ENCODE measurements at places on chromosomes 12 and 14.

GRCh38 chr12:92736605-92737004 lies 33.8 kb downstream of the PLEKHG7 start:
- DNase-seq = no peak

DNA sequence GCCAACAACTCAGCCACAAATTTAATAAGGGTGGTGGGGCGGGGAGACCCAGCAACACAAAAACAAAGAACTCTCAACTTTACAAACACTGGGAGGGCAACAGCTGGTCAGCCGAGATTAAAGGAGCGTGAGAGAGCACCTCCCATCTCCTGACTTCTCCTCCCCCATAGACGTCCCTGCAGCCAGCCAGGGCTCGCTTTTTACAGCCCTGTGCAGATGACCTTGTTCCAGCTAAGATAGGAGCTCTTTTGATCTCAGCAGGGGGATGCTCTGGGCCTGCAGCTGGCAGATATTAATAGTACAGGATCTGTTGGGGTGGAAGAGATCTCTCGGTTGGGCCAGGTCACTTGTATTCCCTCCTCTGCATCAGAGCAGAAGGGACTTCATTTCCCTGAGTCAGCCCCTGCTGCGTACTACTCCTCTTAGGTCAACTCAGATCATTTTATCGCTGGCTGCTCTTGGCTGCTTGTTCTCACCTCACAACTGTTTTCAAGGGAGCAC lies 475.8 kb downstream of the RAD51B start:
- no peak for DNase-seq

GRCh38 chr12:24175284-24175683 lies 225.8 kb upstream of the SOX5 start:
- no peak for DNase-seq

DNA sequence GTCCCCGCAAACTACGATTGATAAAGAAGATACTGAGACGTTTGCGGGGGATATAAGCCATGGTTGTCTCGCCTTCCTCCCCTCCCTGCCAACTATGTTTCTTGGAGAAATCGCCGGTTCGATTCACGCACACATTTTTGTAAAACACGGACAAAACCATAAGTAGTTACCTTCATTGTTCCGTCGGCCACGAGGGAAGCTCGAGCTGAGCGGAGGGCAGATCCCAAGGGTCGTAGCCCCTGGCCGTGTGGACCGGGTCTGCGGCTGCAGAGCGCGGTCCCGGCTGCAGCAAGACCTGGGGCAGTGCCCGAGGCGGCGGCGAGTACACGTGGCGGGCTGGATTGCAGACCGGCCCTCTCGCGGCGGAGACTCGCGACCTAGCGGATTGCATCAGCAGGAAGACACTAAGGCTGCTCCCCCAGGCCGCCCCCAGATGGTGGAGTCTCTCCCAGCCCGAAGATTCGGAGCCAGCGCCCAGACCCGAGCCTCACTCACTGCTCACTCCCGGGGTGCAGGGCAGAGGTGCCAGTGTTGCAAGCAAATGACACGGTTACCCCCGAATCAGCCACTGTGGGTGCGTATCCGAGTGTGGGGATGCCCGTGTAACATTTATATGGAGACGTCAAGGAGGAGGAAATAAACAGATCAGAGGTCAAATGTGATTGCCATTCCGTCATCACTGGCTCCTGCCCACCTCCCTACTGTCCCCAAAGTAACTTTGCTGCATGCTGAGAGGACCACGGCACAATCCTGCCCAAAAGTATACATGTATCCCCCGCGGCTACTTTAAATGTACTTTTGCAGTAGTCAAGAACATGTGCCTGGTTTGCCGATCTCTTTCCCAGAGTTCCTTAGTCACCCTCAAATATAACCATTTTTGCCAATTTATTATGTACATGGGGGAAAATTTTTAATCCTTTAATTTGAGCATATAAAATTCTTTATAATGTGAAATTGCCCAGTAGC lies at the start of gene BCAT1:
Gene BCAT1, minus strand, starts transcription at position 345 of the 966 bp plus-strand sequence. Its CDS starts 169 bp downstream, at position 176.
- DNase-seq = peak; percentile 71

- peak; percentile 32 for DNase-seq
These were observed 32.0 kb upstream of the SEL1L start for GRCh38 chr14:81565441-81566290.

DNA sequence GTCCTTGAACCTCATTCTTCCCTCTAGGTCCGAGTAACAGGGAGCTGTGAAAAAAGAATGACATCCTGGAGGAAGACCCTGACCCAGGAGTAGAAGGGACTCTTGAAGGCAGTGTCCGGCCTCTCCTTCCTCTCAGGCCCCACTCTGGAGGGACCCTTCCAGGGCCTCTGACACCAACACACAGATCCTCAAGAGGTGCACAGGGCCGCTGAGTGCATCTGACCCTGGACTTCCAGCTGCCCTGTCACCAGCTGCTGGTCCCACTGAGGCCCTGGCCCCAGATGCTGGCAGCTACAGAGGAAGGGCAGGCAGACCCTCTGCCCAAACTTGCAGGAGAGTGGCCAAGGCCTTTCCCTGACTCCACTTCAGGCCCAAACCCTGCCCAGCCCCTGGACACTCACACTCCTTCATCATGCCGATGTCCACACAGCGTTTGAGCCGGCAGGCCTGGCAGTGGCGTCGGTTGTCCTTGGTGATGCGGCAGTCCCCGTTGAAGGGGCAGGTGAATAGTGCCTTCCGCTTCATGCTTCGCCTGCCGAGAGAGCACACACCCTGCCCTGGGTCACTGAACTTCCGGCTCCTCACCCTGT lies 40.1 kb downstream of the VDR start:
- DNase-seq = no peak

DNA sequence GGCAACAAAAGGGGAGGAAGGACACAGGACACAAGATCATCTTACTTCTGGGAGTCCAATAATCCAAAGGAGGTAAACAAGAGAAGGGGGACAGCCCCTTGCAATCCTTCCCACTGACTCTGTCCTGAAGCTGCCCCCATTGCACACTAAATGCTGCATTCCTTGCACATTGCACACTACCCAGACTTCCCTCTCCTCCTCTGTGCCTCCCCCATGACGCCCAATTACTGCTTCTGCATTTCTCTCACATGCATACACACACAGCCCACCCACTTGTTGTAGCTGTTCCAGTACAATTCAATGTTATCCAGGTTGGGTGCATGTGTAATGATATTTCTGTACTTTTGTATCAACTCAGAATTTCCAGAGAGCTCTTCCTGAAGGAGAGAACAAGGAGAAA lies 5.5 kb downstream of the NDRG2 start:
- no peak for DNase-seq

GRCh38 chr14:26286913-26287205 lies 311.0 kb downstream of the NOVA1 start:
- no peak for DNase-seq

GRCh38 chr12:49052451-49053208 lies 8.0 kb downstream of the KMT2D start:
- DNase-seq = no peak

DNA sequence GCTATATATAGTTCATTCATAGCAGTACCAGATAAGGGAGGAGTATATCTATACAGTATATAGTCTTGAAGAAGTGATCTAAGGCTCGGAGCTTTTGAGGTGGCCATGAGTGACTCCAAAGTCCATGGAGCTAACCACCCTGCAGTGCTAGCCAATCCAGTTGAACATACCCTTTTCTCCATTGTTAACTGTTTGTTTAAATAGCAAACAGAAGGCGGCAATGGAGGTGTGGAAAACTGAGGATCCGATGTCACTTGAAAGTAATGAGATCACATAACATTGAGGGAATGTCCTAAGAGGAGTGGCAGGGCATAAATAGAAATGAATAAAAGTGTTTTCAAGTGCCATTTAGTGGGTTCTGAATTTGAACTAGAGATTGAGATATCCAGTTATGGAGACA lies 12.4 kb upstream of the SNAPC1 start:
- peak; percentile 65 for DNase-seq

GRCh38 chr12:69150796-69151127 lies 88.6 kb upstream of the CPSF6 start:
- DNase-seq = no peak

DNA sequence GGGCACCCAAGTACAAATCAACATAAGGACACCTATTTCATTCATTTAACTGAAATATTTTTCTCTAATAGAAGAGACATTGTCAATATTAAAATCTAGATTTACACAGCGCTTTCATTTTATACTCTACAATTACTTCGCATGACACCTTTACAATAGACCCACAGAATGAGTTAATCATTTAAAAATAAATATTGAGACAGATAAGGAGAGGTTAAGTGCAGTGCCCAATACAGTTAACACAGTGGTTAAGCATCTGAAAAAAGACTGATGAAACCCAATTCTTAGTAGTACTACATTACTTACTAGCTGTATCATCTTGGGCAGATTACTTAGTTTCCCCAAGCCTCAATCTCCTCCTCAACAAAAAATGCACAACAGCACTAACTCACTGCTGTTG lies 116.2 kb downstream of the DENND5B start:
- no peak for DNase-seq

DNA sequence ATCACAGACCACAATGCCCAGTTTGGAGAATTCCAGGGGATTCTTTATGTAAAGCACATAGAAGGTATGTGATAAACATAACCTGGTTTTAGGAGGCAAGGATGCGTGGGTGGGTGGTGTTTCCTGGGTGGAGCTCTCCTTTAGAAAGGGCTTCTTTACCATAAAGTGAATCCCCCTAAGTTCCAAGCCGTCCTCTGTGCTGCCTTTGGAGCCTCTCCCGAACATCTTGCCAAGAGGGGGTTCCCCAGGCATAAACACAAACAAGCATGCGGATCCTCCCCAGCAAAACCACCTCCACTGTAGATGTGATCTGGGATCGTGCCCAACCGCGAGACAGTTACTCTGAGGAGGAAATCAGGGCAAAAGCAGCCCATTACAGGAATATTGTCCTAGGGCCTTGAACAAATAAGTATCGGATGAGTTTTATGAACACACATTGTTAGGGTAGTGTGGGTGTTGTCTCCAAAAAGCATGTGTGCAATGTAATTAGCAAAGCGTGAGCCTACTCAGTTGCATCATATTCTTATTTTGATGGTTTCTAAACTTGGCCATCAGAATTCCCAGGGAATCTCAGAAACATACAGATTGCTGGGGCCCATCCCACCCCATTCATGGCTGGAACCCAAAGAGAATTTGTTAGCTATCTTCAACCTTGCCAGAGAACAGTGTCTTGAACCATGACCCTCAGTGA lies 48.8 kb upstream of the CORO1C start:
- DNase-seq = no peak

GRCh38 chr12:93921521-93921920 lies 226.9 kb upstream of the PLXNC1 start:
- DNase-seq = no peak

- DNase-seq = no peak
These were observed 301.5 kb upstream of the ATP2B1 start for GRCh38 chr12:90010089-90010488.

DNA sequence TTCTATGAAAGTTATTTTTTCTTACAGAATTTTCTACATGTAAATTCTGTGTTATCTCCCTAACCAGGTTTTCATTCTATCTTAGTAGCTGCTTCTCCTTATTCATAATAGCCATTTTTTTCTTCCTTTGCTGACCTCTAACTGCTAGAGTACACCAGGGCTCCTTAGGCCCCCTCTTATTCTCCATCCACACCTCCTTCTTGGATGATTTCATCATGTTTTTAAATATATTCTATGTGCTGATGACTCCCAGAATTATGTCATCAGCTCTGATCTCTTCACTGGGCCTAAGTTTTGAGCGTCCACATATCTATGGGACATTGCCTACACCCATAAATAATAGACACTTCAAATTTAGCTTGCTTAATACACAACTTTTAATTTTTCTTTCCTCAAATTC lies 721.5 kb downstream of the SLC16A7 start:
- DNase-seq = no peak

DNA sequence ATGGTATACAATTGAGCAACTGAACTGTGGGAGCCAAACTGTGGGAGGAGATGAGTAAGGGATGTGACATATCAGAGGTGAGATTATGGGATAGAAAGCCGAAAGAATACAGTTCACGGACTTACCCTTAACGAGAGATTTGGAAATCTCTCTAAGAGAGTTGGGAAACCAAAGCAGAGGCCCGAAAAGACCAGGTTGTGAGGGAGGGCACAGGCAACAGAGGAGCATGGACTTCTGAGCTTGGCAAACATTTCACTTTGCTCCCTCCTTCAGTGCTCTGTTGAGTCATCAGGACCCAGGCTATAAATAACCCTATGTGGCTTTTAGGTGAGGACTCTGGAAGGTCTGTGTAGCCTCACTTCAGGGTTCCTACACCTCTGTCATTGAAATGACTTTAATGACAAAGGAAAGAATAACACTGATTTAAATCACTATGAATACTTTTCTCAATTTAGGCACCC lies 120.6 kb downstream of the TGFB3 start:
- DNase-seq = no peak

DNA sequence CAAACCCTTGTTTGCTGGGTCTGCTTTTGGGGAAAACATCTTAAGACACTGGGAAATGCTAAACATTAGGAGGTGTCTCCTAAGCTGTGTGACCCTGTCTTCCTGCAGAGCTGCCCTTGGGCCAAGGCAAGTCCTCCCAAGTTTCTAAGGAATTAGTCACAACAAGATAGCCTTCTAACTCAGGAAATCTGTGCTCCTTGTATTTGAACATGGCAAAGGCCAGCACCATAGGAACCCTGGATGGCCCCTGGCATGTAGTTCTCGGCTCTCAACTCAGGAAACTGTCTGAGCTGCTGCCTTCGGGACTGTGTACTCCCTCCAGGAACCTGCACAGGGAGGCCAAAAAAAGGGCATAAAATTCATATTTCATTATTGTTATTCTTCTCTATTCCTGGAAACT lies 37.6 kb upstream of the LTBP2 start:
- DNase-seq = peak; percentile 76

DNA sequence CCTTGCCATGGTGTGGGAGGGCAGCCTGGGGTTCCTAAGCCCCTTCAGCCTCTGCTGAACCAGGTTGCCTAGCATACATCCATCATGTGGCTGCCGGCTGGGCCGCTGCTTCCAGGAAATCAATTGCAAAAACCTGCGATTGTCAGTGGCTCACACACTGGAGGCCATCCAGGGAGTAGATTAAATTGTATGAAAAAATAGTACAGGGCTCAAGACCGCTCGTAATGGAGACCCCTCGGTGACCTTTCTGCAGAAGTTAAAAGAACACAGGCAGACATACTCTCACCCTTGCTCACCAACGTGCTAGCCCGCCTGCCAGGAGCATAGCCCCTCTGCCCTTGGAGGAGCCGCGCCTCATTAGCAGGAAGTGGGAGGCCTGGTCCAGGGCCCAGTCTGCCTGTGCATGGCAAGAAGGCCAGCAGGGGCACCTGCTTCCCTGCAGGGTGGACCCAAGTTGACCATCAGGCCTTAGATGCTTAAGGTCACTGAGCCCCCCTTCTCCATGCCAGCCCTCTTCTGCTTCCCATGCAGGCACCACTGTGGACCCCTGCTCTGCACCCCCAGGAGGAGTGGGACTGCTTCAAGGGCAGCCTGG lies 31.4 kb upstream of the CIPC start:
- DNase-seq = no peak

DNA sequence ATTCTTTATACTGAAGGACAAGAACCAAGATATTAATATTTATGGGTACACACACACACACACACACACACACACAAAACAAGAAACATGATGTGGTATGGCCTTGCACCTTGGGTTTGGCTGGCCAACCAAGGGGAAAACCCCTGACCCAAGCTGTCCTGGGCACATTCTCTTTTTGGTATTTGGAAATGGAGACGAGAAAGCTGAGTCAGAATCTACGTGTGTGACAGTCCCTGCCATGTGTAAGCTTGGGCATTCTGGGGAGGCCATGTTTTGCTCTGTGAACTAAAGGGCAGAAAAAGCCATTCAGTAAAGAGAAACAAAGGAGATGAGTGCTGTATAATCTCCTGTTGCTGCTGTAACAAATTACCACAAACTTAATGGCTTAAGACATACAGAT lies 35.6 kb downstream of the PTGER2 start:
- no peak for DNase-seq

Data from HTR-8/SVneo (cell line).